ENCODE measurements at places on chromosomes 1 and 21. TPM values are rescaled to one million over a fixed set of nuclear protein-coding genes. Genes with fewer than 3 reads are reported as not detected.

- no peak for DNase-seq
These were observed 131.9 kb upstream of the LYPLAL1 start for GRCh38 chr1:219041818-219042217.

AUNIP gene
- total RNA-seq: 10.3 TPM

- DNase-seq: no peak
These were observed 64.2 kb upstream of the SMYD2 start for GRCh38 chr1:214216779-214217178.

GRCh38 chr1:226444901-226445300, 37.0 kb upstream of the PARP1 start:
- DNase-seq: peak; percentile 86

DNA sequence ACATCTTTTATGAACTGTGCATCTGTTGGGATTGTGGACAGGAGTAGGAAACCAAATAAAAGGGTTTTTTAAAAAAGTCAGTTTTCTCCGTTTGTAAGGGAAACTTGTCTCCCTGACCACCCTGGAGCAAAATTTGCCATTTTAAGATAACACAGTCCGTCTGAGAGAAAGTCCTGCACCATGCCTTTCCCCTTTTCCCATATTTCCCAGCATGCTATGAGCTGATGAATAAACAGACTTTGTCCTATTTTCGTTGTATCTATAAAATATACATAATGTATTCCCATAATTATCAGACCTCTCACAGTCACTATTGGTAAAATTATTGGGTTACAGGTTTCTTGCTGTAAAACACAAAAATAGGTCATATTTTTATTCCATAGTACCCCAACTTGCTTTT, 1.7 kb upstream of the AKT3 start:
- no peak for DNase-seq

UMODL1 gene
- not detected for total RNA-seq

GNG12 gene
- total RNA-seq: not detected

NOTCH2 gene
- 37.6 TPM for total RNA-seq

DNA sequence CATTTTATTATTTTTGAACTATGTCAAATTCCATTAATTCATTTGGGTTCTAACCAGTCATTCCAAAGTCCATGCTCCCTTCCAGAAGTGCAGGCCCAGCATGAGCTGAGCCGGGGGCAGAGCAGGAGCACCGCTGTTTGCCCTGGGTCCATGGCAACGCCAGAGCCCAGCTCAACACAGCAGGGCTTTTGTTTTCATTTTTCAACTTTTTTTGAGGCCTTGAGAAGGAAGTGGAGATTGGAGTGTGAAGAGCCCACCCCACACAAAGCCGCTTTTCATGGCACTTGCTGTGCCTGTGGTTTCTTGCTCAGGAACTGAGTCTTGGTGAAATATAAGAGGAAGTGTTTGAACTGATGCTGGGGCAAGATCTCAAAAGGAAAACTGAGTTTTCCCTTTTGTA, 13.2 kb upstream of the PRMT2 start:
- DNase-seq: peak; percentile 49

- DNase-seq: no peak
These were observed 128.5 kb upstream of the POU3F1 start for GRCh38 chr1:38175121-38175520.

DNA sequence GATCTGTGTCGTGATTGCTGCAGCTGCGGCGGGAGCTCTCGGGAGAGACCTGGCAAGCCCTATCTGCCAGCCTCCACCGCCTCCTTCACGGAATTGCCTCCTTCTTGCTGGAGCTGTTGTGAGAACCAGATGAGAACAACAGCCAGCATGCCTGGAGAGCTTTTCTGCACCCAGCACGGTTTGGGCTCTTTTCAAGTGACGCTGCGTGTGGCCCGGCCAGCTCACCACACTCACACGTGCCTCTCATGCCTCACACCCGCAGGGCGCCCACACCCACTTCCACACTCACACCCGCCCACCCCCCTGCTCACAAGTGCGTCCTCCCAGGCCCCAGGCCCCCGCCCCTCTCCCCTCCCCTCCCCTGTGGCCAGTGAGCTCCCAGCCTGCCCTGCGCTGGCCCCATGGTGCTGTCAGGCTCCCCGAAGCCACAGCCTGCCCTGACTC, 135.7 kb upstream of the RUNX3 start:
- peak; percentile 51 for DNase-seq

GRCh38 chr1:184745929-184746638, 8.6 kb downstream of the EDEM3 start:
- DNase-seq: no peak

DNA sequence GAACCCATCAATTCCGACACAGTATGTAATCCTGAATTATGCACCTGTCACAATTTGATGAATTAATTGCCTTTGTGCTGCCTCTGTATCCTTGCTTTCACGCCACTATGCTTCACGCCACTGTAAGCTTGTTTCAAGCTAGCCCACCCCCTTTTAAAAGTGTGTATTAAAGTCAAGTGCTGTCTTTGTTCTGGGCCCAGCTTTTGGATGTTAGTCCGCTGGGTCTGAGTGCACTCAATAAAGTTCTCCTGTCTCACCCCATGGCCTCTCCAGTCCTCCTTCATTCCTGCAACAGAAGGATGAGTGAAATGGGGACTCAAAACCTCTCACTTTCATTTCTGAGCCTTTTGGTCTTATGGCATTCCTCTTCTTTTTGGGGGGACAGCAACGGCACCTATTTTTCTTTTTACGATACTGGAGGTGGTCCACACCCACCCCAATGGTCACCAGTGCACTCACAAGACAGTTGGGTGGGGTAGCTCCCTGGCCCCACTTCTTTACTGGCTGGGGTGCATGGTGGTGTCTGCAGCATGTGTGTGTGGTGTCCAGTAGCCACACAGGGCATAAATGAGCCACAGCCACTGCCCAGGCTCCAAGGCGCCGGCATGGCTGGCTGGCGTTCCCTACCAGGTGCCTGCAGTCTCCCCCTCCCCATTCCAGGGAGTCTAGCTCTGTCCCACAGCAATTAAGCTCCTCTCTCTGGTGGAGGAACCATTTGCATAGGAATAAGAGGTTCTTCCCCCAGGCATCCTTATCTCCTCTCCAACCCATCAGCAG, 1.8 kb downstream of the THEM4 start:
- peak; percentile 36 for DNase-seq

TBX15 gene
- not detected for total RNA-seq

DNA sequence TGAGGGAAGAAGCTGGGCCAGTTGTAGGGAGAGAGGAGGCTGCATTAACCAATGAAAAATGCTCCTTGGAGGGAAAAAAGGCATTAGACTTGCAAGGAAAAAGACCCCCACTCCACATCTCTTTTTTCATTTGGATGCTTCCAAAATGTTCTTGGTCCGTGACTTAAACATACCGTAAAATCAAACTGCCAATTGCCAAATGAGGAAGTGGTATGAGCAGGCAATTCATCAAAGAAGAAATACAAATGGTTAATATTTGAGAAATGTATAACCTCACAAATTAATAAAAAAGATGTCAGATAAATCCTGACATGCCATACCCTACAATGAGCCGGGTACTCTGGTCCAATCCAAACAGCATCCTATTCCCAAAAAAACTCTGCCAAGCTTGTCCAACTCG, 30.6 kb downstream of the KANK4 start:
- no peak for DNase-seq

NCAM2 gene
- total RNA-seq: not detected

- no peak for DNase-seq
These were observed 48.6 kb downstream of the PCNX2 start for GRCh38 chr1:233246965-233247364.

DNA sequence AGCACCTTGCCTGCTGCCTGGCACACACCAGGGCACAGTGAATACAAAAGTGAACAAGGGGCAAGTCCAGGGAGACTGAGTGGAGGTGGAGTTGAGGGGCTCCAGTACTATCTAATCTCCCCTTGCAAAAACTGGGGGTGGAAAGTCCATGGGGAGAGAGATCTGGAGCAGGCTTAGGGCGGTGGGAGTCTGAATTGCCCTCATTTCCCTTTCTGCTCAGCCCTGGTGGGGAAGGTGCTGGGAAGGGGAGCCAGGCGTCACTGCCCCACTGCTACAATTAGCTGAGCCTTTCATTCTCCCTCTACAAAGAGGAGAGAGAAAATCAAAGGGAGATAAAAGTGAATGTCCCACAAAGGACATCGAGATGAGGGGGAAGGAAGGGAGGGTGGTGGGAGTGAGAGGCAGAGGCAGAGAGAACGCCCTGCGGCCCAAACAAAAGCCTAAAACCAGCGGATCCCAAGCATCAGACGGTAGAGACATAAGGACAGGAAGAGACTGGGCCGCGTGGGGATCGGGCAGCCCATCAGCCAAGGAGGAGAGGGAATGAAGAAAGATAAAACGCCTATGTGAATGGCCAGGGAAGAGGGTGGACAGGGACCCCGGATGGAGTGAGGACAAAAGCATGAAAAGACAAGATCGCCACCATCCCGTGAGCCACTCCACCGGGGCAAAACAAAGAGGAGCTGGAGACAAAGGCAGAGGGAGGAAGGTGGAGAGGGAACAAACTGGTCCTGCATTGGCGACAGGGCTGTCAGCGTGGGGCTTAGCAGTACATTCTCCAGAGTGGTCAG, 46.8 kb upstream of the SOX13 start:
- no peak for DNase-seq

DNA sequence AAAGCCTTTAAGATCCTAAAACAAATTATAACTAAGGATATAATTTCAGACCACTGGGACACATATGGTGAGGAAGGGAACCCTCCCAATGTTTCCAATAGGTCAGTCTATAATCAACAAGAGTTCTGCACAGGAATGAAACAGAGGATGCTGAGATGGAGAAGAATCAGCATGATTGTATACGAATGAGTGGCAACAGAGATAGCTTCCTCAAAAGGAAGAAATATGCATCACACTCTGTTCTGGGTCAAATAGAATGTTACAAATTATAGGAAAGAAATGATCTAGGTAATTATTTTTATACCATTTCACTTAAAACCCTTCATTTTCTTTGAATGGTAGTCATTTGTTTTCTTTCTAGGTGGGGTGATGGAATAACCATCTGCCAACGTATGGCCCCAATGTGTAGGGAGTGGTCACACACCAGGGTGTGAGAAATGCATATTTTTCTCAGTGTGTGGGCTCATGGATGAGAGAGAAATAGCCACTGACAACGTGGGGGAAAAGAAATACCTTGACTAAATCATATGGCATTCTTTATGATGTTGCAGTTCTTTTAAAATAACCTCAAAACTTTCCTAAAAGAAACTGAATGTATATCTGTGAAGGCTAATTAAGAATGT, 104.6 kb upstream of the IVNS1ABP start:
- DNase-seq: no peak

- DNase-seq: peak; percentile 8
These were observed 120.3 kb downstream of the PTPRU start for GRCh38 chr1:29356663-29357062.

- DNase-seq: no peak
These were observed 35.9 kb upstream of the PTGS2 start for GRCh38 chr1:186715887-186716809.

DNA sequence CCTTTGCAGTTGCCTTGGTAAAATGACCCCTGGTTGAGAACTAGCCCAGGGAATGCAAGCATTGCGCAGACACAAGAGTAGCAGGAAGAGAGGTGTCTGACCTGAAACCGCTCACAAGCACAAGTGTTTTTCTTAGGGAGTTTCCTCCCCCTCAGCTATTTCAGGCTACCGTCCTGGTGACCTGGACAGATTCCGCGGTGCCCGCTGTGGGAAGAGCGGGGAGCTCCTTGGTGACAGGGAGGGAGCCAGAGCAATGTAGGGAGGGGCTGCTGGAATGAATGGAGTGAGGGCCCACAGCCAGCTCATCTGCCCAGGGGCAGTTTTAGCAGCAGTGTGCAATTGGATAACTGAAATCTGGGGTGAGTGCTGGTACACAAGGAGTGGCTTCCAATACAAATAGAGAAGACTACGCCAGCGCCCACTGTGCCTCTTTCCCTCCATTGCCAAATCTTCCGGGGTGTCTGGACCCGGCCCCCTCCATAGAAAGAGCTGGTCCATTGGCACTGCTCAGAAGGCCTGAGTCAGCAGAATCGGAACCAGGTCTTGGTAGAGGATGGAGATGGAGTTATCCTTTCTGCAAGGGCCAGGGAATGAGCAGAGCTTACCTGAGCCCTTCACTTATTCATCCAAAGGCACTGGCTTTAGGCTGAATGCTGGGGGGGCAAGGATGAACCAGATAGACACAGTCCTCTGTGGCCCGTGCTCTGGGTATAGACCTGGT, 82.8 kb downstream of the TRABD2B start:
- DNase-seq: no peak

DNA sequence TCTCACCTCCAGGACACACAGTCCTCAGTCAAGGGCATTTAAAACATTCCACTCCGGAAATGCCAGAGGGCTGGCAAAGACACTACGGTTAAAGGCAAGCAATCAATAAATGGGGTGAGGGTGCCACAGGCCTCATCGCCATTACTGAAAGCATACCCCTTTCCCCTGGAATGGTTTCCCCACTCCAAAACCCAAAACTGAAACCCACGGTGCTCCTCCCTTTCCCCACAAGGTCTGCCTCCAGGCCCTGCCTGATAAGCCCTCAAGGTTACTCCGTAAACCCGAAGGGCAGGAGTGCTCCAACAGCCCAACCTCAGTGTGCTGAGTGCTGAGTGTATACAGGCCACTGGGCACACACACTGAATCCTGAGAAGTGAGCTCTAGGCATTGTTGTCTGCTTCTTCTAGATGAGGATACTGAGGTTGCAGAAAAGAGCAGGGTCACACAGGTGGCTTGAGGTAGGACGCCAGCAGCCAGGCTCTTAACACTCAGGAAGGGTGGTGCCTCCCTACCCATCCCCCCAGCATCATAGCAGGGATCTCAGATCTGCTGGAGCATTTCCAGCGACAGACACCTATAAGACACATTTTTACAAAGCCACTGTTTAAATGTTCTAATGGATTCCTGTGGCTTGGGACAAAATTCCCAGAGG, 29.0 kb downstream of the SSBP3 start:
- no peak for DNase-seq

- no peak for DNase-seq
These were observed 88.1 kb downstream of the CCDC30 start for GRCh38 chr1:42551180-42551579.

DNA sequence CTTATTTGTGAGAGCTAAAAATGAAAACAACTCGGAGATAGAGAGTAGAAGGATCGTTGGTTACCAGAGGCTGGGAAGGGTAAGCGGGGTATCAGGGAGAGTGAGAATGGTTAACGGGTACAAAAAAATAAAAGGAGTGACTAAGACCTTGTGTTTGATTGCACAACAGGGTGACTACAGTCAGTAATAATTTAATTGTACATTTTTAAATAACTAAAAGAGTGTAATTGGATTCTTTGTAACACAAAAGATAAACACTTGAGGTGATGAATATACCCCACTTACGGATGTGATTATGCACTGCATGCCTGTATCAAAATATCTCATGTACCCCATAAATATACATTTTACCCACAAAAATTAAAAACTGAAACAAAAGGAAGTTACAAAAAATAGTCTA, 29.4 kb downstream of the FOXJ3 start:
- no peak for DNase-seq

- no peak for DNase-seq
These were observed 349 bp upstream of the GPN2 start for GRCh38 chr1:26890467-26890796.
